ENCODE measurements at places on chromosomes 13 and 19.

DNA sequence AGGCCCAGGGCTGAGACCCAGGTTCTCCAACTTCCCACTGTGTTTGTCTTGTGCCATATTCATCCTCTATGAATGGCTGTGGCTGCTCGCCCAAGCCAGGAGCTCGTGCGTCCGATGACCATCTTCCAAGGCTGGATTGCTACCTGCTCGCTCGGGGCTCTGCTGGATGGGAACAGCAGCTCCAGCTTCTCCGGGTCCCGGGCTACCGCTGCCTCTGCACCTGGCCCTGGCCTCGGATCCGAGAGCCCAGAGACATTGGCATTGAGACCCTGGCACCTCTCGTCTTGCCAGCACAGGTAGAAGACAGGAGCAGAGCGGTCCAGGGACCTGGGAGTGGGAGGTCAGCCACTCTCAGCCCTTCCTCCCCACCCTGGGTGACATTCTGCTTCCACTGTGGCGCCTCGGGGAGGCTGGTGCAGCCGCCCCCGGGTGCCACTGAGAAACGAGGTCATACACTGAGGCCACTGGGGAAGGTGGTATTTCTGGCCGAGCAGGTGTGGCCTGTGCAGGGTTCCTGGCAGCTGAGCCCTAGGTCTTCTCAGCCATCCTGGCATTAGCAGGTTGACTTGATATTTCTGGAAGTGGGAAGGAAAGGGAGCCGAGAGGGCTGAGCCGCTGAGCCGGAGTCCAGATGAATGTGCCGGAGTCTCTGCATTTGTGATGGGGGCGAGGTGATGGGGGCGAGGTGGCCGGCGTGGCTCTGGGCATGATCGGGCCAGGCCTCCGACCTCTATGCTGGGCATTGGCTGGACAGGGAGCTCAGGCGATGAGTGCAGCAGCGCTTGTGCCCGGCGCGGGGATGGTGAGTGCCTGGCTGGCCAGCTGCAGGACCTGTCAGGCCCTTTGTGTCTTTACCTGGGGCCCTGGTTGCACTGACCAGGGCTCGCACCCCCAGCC lies 18.6 kb downstream of the NDUFB7 start:
- no peak for DNase-seq

GRCh38 chr13:24228852-24229458 lies 68.4 kb downstream of the SPATA13 start:
- peak; percentile 37 for DNase-seq

DNA sequence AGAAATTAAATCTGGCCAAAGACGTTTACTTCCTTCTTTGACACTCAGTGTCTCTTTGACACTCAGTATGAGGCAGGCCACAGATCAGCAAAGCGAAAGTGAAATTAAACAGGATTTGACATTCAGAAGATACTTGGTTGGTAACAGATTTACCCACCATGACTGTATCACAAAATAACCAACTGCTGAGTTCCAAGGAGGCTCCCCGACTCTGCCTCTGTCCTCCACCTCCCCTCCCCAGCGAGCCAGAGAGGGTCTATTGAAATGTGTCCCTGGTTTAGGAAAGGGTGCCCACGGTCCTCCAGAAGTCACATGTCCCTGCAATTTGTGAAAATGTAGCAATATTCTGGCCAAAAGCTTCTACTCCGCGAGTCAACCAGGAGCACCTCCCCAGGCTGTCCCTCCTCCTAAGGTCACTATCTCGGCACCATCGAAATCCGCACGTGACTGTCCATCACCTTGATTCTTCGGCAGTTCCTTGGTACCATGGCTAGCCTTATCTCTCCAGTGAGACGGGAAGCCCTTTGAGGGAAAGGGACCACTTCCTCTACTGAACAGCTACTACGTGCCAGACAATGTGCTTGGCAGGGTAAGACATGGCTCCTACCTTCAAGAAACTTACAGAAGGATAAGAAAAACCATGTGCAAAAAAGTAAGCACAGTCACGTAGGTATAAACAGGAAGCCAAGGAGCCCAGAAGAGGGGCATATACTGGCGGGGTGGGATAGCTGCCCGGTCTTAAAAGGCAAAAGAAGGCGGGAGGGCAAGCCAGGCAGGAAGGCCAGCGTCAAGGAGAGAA lies 1.5 kb downstream of the N4BP2L1 start:
- no peak for DNase-seq

- peak; percentile 67 for DNase-seq
These were observed 44.0 kb upstream of the GAS6 start for GRCh38 chr13:113907635-113908617.

DNA sequence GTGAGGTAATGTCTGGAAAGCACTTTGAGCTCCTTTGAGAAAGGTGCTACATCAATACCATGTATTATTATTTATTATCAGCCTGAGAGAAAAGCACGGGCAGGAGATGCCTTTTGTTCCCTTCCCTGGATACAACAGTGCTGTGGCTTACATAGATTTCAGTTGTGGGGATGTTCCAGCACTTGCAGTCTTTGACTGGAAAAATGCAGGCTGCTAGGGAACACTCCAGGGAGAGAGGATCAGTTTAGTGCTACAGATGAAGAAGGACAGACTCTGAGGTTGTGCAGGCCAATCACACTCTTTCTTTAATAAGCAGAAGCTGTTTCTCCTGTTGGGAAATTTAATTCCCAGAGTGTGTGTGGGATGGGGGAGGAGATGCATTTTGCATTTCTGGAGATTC lies 94.5 kb upstream of the OBI1 start:
- no peak for DNase-seq

- DNase-seq, result no peak
These were observed 165.5 kb upstream of the KLF12 start for GRCh38 chr13:74299721-74300120.

DNA sequence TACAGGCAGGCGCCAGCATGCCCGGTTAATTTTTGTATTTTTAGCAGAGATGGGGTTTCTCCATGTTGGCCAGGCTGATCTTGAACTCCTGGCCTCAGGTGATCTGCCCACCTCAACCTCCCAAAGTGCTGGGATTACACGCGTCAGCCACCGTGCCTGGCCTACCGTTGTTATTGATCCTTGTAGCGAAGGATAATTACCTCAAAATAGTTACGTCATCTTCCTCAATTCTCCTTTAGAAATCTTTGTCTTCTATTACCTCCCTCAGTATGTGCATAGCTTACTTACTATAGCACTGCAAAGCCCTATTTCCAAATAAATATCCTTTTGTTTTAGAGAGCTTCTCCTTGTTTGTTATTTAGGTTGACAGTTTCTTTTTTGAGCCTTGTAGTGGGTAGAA lies 9.4 kb upstream of the TLE6 start:
- DNase-seq, result no peak

DNA sequence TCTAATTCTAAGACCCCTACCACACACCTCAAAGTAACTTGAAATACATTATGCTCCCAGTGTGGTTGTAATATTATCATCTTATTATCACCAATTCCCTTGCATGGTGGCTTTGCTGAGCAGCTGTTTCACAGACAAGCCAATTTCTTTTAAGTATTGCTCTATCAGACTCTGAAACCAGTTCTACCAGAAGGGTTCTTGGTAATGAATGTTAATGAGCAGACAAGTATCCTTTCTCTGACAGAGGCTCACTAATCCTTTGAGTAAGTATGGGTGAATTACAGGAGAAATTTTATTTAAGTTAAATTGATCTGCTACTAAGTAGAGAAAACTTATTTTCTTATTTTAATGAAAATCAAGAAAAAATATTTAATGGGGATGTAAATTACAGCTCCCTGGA lies 326.0 kb downstream of the GPC6 start:
- no peak for DNase-seq

DNA sequence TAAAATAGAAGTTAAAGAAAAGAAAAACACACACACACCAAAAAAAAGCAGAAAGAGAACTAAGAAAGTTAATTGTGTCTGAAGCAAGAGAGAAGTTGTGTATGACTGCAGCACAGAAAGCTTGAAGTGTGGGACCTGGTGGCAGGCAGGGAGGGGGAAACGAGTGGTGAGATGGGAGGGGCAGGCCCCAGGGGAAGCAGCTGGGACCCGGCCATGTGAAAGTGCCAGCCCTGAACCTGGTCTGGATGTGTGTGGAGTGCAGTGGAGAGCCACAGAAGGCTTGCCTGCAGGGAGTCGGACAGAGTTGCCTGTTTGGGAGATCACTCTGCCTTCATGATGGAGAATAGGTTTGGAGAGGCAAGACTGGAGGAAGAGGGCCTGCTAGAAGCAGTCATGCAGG lies 199.0 kb downstream of the GGACT start:
- DNase-seq, result no peak

- peak; percentile 73 for DNase-seq
These were observed 1.3 kb upstream of the LRCH1 start for GRCh38 chr13:46551410-46552302.

- DNase-seq, result peak; percentile 13
These were observed 726.0 kb downstream of the DIAPH3 start for GRCh38 chr13:59437544-59438301.

DNA sequence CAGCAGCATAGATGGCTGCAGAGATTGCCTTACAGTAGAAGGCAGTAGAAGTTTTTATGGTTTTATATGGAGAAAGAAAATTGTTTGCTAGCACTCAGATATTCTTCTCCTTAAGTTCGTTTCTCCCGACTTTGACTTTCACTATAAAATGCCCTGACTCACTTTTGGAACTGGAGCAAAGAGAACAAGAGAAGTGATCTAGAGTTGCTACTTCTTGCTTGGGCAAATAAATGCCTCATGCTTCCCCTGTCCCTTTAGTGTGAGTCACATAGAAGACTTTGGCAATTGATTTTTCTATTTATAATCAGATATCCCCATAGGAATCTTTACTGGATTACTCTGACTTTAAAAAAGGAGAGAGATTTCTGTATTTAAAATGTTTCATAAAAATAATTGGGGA lies 46.9 kb downstream of the ITGBL1 start:
- DNase-seq, result no peak

DNA sequence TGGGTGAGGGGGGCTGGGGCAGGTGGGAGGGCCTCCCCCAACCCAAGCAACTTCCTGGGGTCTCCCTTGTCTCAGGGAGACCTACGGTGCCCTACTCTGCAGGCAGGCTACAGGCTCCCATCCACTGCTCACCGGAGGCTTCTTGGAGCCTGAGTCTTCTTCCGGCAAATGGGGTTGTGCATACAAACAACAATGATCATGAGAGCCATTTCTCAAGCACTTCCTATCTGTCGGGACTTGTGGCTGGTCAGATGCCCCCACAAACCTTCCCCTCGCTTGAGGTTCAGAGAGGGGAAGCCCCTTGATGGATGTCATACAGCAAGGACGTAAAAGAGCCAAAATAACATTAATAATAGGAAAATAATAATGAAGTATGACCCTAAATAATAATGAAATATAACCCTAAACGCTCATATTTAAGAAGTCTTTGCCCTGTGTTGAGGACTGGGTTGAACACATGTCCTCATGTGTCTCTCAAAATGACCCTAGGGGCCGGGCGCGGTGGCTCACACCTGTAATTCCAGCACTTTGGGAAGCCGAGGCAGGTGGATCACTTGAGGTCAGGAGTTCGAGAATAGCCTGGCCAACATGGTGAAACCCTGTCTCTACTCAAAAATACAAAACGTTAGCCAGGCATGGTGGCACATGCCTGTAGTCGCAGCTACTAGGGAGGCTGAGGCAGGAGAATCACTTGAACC lies 727 bp downstream of the CD37 start:
- DNase-seq, result no peak

GRCh38 chr13:51551416-51551815 lies 32.8 kb upstream of the WDFY2 start:
- no peak for DNase-seq

DNA sequence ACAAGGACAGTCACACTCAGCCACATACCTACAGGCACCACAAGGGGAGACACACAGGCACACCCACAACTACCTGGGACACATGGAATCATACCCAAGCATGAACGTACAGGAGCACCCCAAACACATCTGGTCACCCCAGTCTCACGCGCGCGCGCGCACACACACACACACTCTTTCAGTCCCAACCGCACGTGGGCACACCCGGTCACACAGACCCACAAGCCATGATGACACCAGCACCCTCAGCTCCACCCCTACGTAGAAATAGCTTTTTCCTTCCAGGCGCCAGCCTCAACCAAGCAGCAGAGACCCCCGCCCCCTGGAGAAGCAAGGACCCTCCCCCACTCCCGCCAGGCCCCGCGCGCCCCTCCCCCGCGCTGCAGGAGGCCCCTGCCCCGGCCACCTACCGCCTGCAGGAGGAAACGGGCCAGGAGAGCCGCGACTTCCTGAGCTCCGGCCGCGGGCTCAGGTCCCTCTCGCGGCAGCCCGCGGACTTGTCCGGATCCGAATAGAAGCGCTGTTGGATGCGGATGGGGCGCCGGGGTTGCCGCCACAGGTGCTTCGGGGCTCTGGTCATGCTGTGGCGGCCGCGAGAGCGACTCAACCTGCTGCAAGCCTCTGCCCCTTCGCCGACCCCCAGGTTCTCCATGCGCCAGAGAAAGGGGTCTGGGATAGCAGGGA lies 6.4 kb upstream of the PDE4C start:
- DNase-seq, result peak; percentile 49

GRCh38 chr19:16133818-16134217 lies 9.7 kb upstream of the HSH2D start:
- no peak for DNase-seq

- no peak for DNase-seq
These were observed 25.7 kb upstream of the TPTE2 start for GRCh38 chr13:19586904-19587634.

DNA sequence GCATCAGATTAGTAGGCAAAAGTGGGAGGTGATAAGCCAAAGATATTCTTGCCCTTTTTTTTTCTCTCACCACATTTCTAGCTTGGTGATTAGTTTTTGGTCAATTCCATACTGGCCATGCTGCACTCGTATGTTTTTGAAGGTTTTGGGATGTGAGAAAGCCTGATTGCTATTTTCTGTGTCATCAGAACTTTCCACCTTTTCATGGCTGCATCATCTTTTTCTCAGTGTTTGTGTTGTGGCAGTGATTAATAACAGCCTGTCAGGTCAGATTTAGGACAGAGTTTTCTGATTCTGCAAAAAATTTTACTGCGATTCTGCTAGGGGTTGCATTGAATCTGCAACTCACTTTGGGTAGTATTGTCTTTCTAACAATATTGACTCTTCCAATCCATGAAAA lies 32.9 kb downstream of the PSG1 start:
- no peak for DNase-seq

DNA sequence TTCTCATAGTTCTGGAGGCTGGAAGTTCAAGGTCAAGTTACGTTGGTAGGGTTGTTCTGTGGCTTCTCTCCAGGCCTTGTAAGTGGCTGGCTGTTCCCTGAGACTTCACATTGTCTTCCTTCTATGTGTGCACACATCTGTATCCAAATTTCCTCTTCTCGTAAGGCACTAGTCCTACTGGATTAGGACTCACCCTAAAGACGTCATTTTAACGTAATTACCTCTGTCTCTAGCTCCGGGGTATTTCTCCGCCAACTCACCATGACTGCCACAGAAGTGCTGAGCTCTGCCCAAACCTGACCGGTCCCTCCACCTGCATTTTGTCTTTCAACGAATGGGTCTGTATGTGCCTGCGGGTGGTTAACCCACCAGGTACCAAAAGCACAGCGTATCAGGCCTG lies 8.7 kb upstream of the SYDE1 start:
- DNase-seq, result no peak

- no peak for DNase-seq
These were observed 66.9 kb upstream of the CACNA1A start for GRCh38 chr19:13573056-13573667.

GRCh38 chr13:57672168-57672567 lies 40.6 kb downstream of the PCDH17 start:
- no peak for DNase-seq

GRCh38 chr13:76440568-76440967 lies 445.6 kb downstream of the KCTD12 start:
- no peak for DNase-seq

GRCh38 chr13:90415902-90416301 lies 931.6 kb upstream of the MIR17HG start:
- DNase-seq, result no peak

GRCh38 chr19:33883859-33884519 lies 87.3 kb downstream of the KCTD15 start:
- DNase-seq, result peak; percentile 4
